ENCODE measurements at places on chromosomes 1 and 21. TPM values are rescaled to one million over a fixed set of nuclear protein-coding genes. Genes with fewer than 3 reads are reported as not detected.

- DNase-seq, result no peak
Observed at GRCh38 chr1:154446292-154446691, 41.1 kb downstream of the IL6R start.

DNA sequence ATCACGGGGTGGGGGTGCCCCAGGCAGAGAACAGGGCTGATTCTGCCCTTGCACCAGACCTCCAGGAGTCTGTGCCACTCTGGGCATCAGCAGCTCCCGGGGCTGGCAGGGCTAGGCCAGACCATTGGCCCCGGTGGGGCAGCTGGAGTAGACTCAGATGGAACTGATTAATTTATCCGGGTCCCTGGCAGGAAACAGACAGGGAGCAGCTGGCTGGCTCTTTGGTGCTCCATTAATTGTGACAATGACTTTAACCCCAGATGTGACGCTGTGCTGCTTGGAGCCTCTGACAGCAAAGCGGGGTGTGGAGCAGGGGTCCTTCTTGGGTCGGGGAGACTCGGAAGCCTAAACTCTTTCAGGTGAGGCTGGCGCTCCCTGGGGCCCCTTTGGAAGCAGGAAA is 9.5 kb downstream of the EPHA8 start:
- DNase-seq, result no peak

GRCh38 chr1:149848340-149849110 is 50.8 kb upstream of the BOLA1 start:
- no peak for DNase-seq

DNA sequence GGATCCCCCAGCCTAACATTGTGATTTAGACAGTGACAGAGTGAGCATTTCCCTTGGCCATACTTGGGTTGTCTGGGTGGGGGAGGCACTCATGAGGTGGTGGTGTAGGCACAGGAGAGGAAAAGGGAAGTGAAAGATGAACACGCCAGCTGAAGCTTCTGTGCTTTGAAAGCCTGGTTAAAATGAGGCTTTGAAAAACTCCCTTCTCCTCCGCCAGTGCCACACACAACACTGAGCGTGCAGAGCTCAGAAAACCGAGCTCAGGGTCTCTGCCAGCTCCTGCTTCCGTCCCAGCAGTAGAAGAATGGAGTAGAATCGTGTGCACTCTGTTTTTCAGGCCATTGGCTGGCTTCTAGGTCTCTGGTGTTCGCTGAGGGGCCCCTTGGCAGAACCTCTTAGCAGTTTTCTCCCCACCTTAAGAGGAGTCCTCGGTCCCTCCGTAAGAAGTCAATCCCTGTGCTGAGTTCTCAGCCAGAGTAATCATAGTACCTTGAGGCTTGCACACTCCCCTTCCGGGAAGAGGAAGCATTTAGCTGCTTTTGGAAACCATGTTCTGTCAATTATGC is 12.9 kb downstream of the PLEKHM2 start:
- DNase-seq, result peak; percentile 32

DNA sequence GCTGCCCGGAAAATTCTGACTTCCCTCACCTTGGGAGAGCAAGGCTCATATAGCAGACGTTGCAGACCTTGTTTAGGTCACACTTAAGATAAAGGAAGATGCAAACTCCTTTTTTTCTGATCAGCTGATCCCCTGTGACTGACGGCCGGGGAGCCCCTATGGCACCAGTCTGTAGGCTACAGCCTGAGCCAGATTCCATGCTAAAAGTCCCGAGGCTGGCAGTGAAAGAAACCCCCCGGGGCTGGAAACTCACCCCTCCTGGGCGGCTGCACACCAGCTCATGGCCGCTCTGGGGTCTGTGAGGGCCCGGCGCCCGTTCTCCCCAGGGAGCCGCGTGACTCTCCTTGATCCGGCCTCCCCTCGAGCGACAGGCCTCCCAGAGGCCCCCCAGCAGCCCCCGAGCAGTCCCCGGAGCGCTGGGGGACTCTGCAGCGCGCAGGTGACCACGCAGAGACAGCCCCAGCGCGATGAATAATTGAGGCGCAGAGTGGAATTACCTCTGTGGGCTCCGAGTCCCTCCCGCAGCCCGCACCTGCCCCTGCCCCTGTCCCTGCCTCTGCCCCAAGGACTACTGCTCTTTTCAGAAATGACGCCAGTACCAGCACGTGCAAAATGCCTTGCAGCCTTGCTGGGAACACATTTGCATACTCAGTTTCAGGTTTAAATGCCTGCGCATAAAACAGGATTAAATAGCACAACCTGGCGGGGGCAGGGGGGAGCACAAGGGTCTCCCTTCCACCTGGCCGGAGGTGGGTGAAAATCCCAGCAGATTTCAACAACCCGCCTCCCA is 62.6 kb upstream of the CLDN14 start:
- DNase-seq, result no peak

DNA sequence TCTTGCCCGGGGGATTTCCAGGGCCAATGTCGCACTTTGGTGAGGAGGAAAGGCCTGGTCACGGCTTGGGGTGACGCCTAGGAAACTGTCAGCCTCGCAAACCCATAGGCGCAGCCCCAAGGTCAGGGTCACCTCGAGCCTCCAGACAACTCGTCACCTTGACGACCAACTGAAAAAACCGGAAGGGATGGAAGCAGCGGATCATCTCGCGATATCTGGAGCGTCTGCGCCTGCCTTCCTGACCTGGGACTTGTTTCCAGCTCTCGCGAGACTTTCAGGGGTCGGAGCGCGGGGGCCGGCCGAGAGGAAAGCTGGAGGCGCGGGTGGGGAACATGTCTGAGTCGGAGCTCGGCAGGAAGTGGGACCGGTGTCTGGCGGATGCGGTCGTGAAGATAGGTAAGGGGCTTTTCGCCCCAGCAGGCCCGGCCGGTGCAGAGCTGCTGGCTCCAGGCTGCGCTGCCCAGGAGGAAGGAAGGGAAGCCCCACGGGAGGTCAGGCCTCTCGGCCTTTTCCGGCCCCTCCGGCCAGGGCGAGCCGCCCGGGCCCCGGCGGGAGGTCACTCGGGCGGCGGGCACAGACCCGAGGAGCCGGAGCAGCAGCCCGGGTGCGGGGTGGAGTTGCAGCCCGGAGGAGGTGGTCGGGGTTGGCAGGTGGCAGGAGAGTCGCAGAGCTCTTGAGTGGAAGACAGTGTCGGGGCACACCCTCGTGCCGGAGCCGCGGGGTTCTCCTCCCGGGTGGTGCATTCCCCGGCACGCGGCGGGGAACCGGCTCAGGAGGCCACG is 47.2 kb upstream of the NBL1 start:
- peak; percentile 97 for DNase-seq

The HES4 gene
- total RNA-seq, result not detected

DNA sequence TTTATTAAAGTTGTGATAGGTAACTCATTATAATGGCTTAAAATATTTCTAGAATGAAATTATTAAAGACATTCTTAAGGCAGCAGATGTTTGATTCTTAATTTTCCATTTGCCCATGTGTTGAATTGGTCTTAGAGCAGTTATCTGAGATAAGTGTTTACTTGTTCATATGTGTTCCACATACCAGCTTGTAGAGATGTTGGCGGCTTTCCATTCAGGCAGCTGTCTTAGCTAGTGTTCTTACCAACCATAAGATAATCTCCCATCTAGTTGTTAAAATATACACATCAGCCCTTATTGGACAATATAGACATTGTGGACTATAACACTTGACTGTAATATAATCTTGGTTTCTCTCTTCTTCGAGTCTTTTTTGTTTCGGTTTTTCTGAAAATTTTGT is 1372.9 kb upstream of the ADGRL2 start:
- DNase-seq, result no peak

- DNase-seq, result peak; percentile 18
Observed at GRCh38 chr1:100266741-100267140, 725 bp downstream of the RTCA start.

DNA sequence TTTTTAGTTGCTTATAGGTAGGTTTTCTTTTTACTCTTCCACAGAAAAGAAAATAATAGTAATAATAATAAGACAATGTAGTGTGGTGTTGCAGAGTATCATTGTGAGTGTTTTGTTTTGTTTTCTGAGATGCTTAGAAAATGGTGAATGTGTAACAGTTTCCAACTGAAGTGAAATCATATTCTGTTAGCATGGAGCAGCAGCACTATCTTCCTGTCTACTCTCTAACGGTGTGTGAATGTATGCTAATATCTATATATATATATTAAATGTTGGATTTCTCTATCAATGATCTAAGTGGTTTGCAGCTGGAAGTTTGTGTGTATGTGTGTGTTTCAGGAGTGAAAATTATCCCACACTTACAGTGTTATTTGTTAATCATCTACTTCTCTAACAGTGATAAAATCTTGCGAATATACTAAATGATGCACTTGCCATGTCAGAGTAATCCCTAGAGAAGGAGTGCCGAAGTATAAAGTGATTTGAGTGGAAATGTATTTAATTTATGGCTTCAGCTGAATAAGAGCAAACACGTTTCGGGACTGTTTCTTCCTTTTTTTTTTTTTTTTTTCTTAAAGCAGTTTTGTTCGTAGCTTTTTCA is 377 bp downstream of the SAMD13 start:
- no peak for DNase-seq

GRCh38 chr1:209839875-209840546 is 12.2 kb downstream of the UTP25 start:
- DNase-seq, result no peak

The TINAGL1 gene
- total RNA-seq, result not detected

GRCh38 chr1:173714441-173714758 is 381 bp upstream of the KLHL20 start:
- DNase-seq, result no peak

GRCh38 chr21:41317063-41317392 is 427 bp downstream of the FAM3B start:
- no peak for DNase-seq
